ENCODE measurements at places on chromosomes 5 and 9.

GRCh38 chr9:32603914-32604852 lies 31.2 kb upstream of the NDUFB6 start:
- DNase-seq = no peak

- DNase-seq = peak; percentile 20
These were observed 343 bp downstream of the LMX1B start for GRCh38 chr9:126614088-126614454.

DNA sequence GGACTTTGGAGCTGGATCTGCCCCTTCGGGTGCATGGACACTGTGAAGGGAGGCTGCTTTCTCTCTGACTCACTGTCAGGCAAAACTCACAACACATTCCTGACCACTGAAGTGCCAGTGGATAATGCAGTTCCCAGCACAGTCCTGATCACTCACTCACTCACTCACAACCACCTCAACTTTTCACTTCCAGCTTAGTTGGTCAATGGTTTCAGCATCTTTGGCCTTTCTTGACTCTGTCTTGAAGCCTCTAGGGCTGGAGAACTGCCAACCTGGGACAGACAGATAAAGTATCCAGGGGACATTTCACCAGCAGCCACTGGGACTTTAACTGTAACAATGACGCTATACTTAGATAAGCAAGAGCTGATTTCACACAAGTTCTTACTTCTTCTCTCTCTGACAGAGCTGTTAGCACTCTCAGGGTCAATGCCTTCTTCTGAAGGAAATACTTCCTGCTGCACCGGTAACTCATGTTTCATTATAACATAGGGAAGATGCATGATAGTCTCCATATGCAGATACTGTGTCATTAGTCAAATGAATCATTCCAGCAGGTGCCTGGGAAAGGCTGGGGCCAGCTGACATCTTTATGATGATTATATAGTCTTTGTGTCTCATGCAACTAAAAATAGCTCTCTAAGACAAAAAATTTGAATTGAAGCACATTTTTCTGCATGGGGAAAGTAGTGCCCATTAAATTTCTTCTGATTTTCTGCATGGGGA lies 499.0 kb downstream of the SEMA5A start:
- no peak for DNase-seq

DNA sequence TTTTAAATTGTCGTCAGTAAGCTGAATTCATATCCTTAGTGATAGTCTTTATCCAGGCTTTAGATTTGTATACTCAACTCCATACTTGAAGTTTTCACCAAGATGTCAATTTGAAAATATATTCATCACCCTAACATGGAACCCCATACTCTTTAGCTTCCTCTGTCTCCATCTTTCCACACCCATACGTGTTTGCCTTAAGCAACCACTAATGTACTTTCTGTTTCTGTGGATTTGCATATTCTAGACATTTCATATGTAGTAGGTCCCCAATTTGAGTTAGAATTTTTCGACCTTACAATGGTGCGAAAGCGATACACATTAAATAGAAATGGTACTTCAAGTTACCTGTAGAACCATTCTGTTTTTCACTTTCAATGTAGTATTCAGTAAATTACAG lies 65.2 kb downstream of the NSD1 start:
- DNase-seq = no peak

GRCh38 chr5:17127743-17128231 lies 89.6 kb upstream of the BASP1 start:
- DNase-seq = no peak

- no peak for DNase-seq
These were observed 94.5 kb downstream of the PDE4D start for GRCh38 chr5:59798862-59799667.

- DNase-seq = no peak
These were observed 2.5 kb upstream of the WHRN start for GRCh38 chr9:114507726-114508125.

DNA sequence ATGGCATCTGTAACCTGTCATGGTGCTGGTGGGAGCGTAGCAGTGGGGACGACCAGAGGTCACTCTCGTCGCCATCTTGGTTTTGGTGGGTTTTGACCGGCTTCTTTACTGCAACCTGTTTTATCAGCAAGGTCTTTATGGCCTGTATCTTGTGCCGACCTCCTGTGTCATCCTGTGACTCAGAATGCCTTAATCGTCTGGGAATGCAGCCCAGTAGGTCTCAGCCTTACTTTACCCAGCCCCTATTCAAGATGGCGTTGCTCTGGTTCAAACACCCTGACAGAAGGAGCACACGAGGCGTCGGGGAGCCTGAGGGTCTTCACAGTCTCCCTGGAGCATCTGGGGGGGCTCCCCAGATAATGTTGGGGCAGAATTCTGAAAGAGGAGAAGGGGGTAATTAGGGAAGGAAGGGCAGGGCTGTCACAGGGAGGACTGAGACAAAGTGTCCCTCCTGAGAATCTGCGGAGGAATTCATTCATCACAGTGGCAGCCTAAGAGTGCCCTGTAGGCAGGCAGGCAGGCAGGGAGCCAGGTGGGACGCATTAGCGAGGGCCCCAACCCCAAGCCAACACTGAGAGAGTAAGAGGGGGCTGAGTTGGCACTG lies 21.3 kb upstream of the NCS1 start:
- no peak for DNase-seq

- no peak for DNase-seq
These were observed 86.1 kb upstream of the ADAMTS2 start for GRCh38 chr5:179431221-179431824.

- DNase-seq = no peak
These were observed 103.4 kb upstream of the SPRY4 start for GRCh38 chr5:142428036-142428772.

DNA sequence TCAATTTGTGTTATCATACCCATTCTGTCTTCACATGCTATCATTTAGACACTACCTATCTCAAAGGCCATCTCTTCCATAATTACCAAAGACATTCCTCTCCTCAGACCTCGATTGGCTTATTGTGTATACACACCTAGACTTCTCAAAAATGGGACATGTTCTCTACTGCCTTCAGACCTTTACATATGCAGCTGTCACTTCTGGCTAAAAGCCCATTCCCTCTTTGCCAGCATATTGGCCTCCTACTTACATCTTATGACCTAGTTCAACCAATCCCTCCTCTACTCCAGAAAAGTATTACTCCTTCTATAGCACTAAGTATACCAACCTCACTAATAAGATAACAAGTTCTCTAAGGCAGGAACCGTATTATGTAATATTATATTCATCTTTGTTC lies 84.4 kb downstream of the RAPGEF6 start:
- no peak for DNase-seq

DNA sequence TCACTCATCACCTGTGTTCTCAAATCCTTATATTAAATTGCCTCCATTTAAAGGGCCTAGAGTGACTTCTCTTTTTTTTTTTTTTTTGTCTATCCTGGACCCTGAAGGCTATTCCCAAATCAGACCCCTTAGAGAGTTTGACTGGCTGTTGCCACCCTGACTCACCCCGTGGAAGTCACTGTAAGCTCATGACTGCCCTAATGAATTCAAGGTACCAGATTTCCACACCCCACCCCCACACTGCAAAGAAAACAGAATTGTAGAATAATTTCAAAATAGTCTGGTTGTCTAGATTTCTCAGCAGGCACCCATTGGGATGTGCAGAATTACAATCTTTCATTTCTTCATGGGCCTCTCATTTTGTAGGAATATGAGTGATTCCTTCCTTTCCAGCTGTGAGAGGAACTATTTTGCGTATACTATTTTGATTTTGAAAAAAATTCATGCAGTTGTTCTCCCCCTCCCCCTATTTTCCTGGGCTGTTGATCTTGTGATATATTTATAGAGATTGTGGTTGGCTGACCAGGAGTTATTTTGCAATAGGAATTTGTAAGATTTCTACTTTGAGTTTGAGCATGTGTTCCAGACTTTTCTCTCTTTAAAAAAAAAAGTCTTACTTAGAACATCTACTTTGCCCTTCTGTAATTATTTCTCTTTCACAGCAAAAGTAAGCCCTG lies 79.1 kb downstream of the ZNF618 start:
- no peak for DNase-seq

DNA sequence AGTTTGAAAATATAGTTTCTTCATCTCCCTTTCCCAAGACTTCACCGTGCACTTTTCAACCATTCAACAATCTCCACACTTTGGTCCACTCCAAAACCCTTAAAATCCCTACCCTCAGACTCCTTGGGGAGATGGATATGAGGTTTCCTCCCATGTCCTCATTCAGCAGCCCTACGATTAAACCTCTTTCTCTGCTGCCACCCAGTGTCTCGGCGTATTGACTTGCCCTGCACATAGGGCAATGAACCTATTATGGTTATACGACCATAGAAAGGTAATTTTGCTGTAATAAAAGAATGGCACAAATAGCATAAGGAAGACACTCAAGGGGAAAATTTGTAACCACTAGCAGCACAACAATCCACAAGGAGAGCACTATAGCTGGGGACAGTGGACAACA lies 803.5 kb downstream of the TLE1 start:
- no peak for DNase-seq

- DNase-seq = peak; percentile 64
These were observed 26.3 kb downstream of the SLC25A25 start for GRCh38 chr9:128094166-128094949.

- no peak for DNase-seq
These were observed 28.3 kb downstream of the RAI14 start for GRCh38 chr5:34684281-34684979.

DNA sequence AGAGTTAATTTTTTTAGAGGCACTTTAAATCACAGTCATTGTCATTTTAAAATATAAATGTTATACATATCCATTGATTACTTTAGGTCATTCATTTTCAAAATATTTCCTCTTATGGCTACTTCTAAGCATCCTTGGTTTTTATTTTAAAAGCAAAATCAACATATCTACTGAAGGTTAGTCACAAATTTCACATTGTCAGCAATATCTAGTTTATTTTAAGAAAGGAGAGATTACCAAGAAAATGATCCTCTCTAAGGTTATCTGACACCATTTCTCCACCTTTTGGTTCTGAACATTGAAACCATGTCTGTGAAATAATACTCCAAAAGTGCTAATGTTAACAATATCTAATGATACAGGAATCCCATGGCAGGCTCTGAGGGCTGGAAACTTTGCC lies 24.5 kb downstream of the SEMA6A start:
- DNase-seq = no peak

DNA sequence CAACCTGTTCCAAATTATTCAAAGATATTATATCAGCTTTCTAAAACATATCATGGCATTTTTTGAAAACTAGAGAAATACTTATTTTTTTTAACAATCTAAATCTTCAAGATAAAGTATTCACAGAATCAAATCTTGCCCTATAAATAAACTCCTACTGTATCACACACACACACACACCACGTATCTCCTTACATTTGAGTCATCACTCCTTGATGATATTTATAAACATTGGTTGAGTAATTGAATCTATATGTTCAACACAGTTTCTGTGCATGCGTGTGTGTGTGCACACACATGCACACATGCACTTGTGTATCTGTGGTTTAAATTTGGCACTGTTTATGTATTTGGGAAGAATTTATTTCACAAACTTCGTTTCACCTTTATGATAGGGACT lies 1716.4 kb downstream of the EFNA5 start:
- no peak for DNase-seq

- no peak for DNase-seq
These were observed 57.2 kb upstream of the GHR start for GRCh38 chr5:42366051-42366450.

DNA sequence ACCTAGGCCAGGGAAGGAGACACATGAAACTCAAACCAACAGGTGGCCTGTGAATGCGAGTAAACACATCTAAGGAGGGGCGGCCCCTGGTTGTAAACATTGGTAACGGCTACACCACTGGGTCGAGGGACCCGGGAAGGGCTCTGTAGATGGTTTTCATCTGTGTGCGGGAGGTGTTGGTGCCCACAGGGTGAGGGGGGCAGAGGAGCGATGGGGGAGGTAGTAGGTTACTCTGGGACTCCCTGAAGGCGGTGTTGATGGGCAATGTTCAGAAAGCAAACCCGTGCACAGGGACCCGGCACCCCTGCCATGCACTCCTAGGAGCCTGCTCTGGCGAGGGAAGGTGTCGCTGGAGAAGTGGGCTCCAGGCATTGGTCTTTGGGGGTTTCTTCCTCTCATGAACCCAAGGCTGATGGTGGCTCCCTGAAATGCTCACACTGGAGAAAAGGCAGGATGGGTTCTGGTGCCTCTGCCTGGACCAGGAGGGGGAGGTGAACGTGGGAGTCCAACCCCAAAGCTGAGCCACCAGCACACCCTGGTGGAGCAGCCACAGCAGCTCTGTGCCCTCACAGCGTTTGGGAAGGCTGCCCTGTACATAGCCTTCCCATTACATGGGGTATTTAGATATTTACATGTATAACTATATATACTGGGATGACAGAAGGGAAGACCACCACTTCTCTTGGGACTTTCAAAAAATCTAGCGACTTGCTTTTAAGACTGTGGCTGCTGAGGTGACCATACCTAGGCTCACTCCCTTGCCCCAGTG lies 103.2 kb downstream of the ENTREP1 start:
- no peak for DNase-seq

DNA sequence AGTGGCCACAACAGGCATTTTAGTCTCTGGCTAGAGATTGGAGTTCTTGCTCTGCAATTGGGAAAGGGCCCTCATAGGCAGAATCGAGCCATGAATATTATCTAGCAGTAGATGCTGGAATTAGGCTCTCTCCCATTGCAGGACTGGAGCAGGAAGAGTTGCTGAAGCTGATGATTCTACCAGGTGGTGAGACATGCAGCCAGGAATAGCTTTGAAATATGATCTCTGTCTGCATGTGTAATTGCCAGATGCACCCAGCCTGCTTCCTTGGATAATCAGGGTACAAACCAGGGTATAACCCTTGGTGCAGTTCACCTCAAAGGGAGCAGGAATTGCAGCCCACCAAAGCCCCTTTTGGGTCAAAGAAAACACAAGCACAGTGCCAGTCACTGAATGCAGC lies 211.4 kb upstream of the FTMT start:
- DNase-seq = no peak

DNA sequence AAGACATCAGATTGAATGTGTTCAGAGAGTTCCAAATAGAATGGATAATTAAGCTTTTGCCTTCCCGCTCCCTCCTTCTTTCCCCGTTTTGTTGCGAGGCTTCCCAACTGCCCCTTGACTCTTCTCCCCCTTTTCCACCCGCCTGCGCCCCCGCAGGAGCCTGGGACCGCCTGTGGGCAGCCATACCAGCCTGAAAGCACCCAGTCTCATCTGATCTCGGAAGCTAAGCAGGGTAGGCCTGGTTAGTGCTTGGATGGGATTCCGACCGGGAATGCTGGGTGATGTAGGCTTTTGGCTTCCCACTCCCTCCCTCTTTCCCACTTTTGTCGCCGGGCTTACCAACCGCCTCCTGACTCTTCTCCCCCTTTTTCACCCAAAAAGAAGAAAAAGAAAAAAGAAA lies 6.8 kb upstream of the HSD17B4 start:
- DNase-seq = no peak

DNA sequence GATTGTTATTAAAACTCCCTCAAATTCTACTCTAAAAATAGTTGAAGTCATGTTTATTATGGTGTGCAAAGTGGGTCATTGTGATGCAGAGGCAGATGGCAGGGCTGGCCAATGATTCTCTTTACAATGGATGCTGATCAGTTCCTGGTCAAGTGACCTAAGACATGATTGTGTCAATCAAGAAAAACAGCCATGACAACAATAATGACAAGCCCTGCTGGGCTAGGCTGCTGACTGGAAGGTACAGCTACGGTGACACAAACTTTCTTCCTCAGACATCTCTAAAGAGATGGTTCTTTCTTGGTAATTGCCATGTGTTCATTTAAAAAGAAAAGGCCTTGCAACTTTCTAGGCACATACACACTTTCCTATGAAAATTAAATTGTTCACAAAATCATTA lies 3.6 kb downstream of the SLC24A2 start:
- no peak for DNase-seq

- DNase-seq = no peak
These were observed 56.7 kb upstream of the NAA35 start for GRCh38 chr9:85884256-85884655.

Measured in activated CD4-positive, alpha-beta T cell treated with anti-CD3 and anti-CD28 coated beads, Interleukin-2, amount 50 U/mL, for 1 hour (primary cell).